ENCODE measurements at places on chromosomes 3 and 15. TPM values are rescaled to one million over a fixed set of nuclear protein-coding genes. Genes with fewer than 3 reads are reported as not detected.

The ANKUB1 gene
- not detected for total RNA-seq

The ZPLD1 gene
- not detected for total RNA-seq

The TPRG1 gene
- 21.6 TPM for total RNA-seq

The CFAP100 gene
- total RNA-seq = not detected

- H3K27me3 ChIP-seq = no peaks in the 10 kb centered on the region
- H3K36me3 ChIP-seq = no peaks in the 10 kb centered on the region
- peaks cover 52% of the 10 kb centered on the region for H3K4me1 ChIP-seq
Observed at GRCh38 chr3:25652921-25653320, 11.8 kb downstream of the TOP2B start.

DNA sequence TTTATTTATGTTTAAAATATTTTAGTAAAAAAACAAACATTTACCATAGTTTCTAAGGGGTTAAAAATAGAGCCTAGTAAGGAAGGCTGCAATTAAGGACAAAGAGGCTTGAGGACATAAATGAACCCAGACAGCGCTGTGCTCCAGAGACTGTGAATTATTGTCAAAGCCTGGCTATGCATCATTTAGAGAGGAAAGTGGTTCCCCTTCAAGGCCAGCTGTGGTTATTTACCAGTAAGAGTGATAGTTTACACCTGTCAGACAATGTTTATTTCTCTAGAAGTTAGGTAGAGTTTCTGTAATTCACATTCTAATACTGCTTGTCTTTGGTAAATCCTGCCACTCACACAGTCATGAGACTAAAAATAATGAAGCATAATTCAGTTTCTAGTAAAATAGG is 32.4 kb upstream of the PIK3R4 start:
- no peaks in the 10 kb centered on the region for H3K36me3 ChIP-seq
- no peaks in the 10 kb centered on the region for H3K4me1 ChIP-seq
- DNase-seq = no peak
- H3K27me3 ChIP-seq = no peaks in the 10 kb centered on the region
- H3K27ac ChIP-seq = no peak overlapping the region

GRCh38 chr15:47599806-47600205 is 117.5 kb upstream of the SEMA6D start:
- H3K4me3 ChIP-seq = no peak overlapping the region
- H3K27me3 ChIP-seq = no peaks in the 10 kb centered on the region
- no peaks in the 10 kb centered on the region for H3K36me3 ChIP-seq
- H3K27ac ChIP-seq = no peak overlapping the region
- DNase-seq = no peak
- no peaks in the 10 kb centered on the region for H3K4me1 ChIP-seq

GRCh38 chr15:83115410-83115809 is 8.0 kb downstream of the TM6SF1 start:
- H3K4me3 ChIP-seq = no peak overlapping the region
- no peaks in the 10 kb centered on the region for H3K4me1 ChIP-seq
- H3K36me3 ChIP-seq = no peaks in the 10 kb centered on the region
- no peaks in the 10 kb centered on the region for H3K27me3 ChIP-seq
- H3K27ac ChIP-seq = no peak overlapping the region
- no peak for DNase-seq

- H3K27ac ChIP-seq = no peak overlapping the region
- peak; percentile 90 for DNase-seq
- H3K4me1 ChIP-seq = peaks cover 10% of the 10 kb centered on the region
- no peaks in the 10 kb centered on the region for H3K36me3 ChIP-seq
Observed at GRCh38 chr3:147405231-147406027, 914 bp downstream of the ZIC4 start.

DNA sequence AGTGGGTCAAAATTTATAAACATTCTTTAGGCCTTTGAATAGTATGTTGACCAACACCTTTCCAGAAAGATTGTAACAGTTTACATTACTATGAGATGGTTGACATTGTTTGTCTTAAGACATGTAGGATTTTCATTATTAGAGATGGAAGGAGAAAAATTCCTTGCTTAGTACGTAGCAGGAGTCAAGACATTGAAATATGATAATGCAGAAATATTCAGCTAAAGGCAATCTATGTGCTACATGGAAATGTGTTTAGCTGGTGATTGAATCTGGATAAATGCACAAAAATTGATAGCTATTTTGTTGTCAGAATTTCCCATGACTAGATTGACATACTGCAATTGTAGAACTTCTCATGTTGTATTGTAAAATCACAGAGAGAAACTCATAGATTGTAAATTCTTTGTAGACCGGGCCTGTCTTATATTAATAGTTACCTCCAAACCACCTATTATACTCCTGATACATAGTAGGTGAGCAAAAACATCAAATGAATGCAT is 370.4 kb upstream of the CBLB start:
- no peaks in the 10 kb centered on the region for H3K36me3 ChIP-seq
- H3K27me3 ChIP-seq = no peaks in the 10 kb centered on the region
- DNase-seq = no peak
- no peak overlapping the region for H3K4me3 ChIP-seq

DNA sequence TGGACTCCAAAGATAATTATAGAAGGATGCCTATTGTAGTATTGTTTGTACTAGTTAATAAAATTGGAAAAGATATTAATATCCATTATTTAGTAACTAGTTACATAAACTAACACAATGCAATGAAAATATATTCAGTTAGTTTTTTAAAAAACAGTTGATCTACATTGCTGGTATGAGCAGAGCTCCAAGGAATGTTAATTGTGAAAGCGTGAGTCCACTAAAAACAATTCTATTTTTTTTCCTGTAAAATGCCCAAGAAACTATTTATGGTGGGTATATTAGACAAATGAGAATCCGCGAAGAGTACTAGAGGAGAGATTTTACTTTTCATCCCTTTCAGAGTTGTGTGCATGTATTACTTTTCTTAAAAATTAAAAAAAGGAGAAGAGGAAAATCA is 104.3 kb downstream of the MCTP2 start:
- no peaks in the 10 kb centered on the region for H3K36me3 ChIP-seq
- no peaks in the 10 kb centered on the region for H3K27me3 ChIP-seq
- no peak overlapping the region for H3K27ac ChIP-seq
- no peak for DNase-seq

- no peak for DNase-seq
- no peaks in the 10 kb centered on the region for H3K4me1 ChIP-seq
- H3K36me3 ChIP-seq = no peaks in the 10 kb centered on the region
Observed at GRCh38 chr15:33742306-33742705, 226.0 kb upstream of the CHRM5 start.

DNA sequence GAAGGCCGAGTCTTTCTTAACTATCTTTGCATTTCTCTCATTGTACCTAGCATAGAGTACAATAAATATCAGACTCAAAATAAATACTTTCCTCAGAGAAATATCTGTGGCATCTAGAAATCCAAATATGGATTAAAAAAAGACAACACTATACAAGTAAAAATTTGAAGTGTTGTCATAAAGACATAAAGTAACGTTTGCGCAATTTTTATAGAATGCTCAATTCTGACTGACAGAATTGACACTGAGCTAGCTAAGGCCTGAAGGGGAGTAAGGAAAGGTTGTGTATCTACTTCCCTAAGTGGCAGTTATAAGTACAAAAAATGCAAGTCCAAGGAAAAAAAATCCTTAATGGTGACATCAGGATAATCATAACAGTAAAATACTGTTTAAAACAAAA is 1.1 kb downstream of the SEC11A start:
- peak overlapping the region; percentile 91 for H3K4me3 ChIP-seq
- H3K27ac ChIP-seq = peak overlapping the region; percentile 90
- DNase-seq = no peak
- peaks cover 33% of the 10 kb centered on the region for H3K4me1 ChIP-seq
- no peaks in the 10 kb centered on the region for H3K27me3 ChIP-seq
- H3K36me3 ChIP-seq = peaks cover 15% of the 10 kb centered on the region

GRCh38 chr3:45516829-45517228 is 77.7 kb upstream of the LIMD1 start:
- peaks cover 38% of the 10 kb centered on the region for H3K36me3 ChIP-seq
- no peaks in the 10 kb centered on the region for H3K27me3 ChIP-seq
- H3K27ac ChIP-seq = no peak overlapping the region

DNA sequence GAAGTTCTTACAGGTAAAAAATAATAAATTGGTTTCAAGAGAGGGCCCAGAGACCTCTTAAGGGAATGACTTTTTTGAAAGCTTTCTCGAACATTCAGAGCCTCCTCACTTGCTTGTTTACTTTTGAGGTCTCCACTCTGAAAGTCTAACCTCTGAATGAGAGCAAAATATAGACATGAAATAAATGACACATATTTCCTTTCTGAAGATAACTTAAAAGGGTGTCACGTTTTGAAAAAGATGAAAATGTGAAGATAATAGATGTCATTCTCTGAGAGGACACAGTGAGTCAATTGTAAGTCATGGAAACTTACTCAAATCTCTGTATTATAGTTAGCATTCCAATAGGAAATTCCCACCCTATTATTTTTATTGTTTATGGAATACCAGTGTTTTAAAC is 44.6 kb downstream of the HACD2 start:
- no peak overlapping the region for H3K27ac ChIP-seq
- no peak overlapping the region for H3K4me3 ChIP-seq
- H3K36me3 ChIP-seq = no peaks in the 10 kb centered on the region
- no peaks in the 10 kb centered on the region for H3K27me3 ChIP-seq
- DNase-seq = no peak

DNA sequence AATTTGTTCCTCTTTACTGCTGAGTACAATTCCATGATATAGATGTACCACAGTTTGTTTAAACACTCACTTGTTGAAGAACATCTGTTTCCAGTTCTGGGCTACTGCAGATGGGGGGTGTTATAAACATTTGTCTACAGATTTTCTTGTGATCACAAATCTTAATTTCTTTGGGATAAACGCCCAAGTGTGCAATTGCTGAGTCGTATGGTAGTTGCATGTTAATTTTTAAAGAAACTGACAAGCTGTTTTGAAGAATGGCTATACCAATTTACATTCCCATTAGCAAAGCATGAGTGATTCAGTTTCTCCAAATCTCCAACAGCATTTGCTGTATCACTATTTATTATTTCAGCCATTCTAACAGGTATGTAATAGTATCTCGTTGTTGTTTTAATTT is 242.0 kb upstream of the MRPL3 start:
- no peak overlapping the region for H3K27ac ChIP-seq
- DNase-seq = no peak
- H3K27me3 ChIP-seq = no peaks in the 10 kb centered on the region
- no peak overlapping the region for H3K4me3 ChIP-seq
- H3K4me1 ChIP-seq = no peaks in the 10 kb centered on the region

GRCh38 chr3:195224156-195224979 is 46.6 kb downstream of the XXYLT1 start:
- no peaks in the 10 kb centered on the region for H3K27me3 ChIP-seq
- H3K27ac ChIP-seq = peak overlapping the region; percentile 64
- H3K36me3 ChIP-seq = no peaks in the 10 kb centered on the region
- peaks cover 30% of the 10 kb centered on the region for H3K4me1 ChIP-seq
- no peak overlapping the region for H3K4me3 ChIP-seq
- DNase-seq = peak; percentile 75

GRCh38 chr3:120304616-120305015 is 19.6 kb upstream of the GPR156 start:
- H3K27ac ChIP-seq = no peak overlapping the region
- H3K4me3 ChIP-seq = no peak overlapping the region
- DNase-seq = no peak
- H3K36me3 ChIP-seq = no peaks in the 10 kb centered on the region
- no peaks in the 10 kb centered on the region for H3K27me3 ChIP-seq
- peaks cover 4% of the 10 kb centered on the region for H3K4me1 ChIP-seq

DNA sequence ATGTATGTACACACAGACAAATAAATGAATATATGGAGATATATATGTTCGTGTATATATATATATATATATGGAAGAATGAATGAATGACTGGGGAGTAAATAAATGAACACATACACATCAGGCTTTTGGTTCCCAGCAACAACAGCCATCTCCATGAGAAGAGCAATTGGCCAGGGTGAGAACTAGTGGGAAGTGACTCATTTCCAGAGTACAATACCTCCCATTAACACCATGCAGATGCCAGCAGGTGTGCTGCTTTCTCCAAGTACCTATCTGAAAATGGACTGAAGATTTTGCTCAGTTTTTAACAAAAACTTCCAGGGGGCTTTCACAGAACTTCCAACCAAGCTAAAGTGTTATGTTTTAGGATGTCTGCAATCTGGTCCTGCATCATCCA is 179.8 kb upstream of the SLC2A2 start:
- no peaks in the 10 kb centered on the region for H3K4me1 ChIP-seq
- no peak overlapping the region for H3K27ac ChIP-seq
- H3K4me3 ChIP-seq = no peak overlapping the region
- no peak for DNase-seq
- no peaks in the 10 kb centered on the region for H3K27me3 ChIP-seq
- no peaks in the 10 kb centered on the region for H3K36me3 ChIP-seq

- DNase-seq = no peak
- no peak overlapping the region for H3K27ac ChIP-seq
- no peaks in the 10 kb centered on the region for H3K4me1 ChIP-seq
- no peak overlapping the region for H3K4me3 ChIP-seq
Observed at GRCh38 chr15:69608661-69609060, 156.0 kb downstream of the RPLP1 start.

- no peaks in the 10 kb centered on the region for H3K27me3 ChIP-seq
- H3K4me1 ChIP-seq = no peaks in the 10 kb centered on the region
- no peaks in the 10 kb centered on the region for H3K36me3 ChIP-seq
- no peak overlapping the region for H3K27ac ChIP-seq
- no peak overlapping the region for H3K4me3 ChIP-seq
Observed at GRCh38 chr3:131178710-131179375, 152.2 kb downstream of the NEK11 start.

- no peak for DNase-seq
- no peaks in the 10 kb centered on the region for H3K27me3 ChIP-seq
- H3K4me1 ChIP-seq = no peaks in the 10 kb centered on the region
- H3K4me3 ChIP-seq = no peak overlapping the region
- no peaks in the 10 kb centered on the region for H3K36me3 ChIP-seq
- H3K27ac ChIP-seq = no peak overlapping the region
Observed at GRCh38 chr15:72288796-72289596, 16.6 kb upstream of the PARP6 start.

- H3K36me3 ChIP-seq = no peaks in the 10 kb centered on the region
- H3K4me1 ChIP-seq = peaks cover 5% of the 10 kb centered on the region
- no peaks in the 10 kb centered on the region for H3K27me3 ChIP-seq
- H3K4me3 ChIP-seq = no peak overlapping the region
- H3K27ac ChIP-seq = no peak overlapping the region
Observed at GRCh38 chr15:84606653-84607120, 5.9 kb downstream of the ZSCAN2 start.

DNA sequence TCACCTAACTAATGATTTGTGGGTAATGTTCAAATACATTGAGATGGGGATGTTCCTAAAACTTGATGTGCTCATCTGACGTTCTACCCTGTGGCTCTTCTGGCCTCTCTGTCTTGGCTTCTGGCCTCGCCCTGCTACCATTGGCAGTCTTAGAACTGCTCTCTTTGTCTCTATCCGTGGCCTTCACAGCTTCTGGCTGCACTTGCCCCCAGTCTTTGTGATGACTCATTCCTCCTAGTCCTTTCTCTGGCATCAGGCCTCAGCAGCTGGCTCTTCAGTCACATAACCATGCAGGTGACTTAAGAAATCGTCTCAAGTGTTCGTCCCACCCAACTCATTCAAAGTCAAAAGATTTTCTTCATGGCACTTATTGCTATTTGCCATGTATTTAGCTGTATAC is 188.1 kb downstream of the BBX start:
- H3K27ac ChIP-seq = no peak overlapping the region
- H3K4me3 ChIP-seq = no peak overlapping the region
- H3K36me3 ChIP-seq = no peaks in the 10 kb centered on the region
- H3K4me1 ChIP-seq = no peaks in the 10 kb centered on the region

GRCh38 chr3:151891721-151892120 is 18.3 kb downstream of the SUCNR1 start:
- no peaks in the 10 kb centered on the region for H3K27me3 ChIP-seq
- no peak overlapping the region for H3K4me3 ChIP-seq
- H3K27ac ChIP-seq = no peak overlapping the region
- DNase-seq = no peak
